AG20443 (cell line): ENCODE measurements at places on chromosomes 2 and 18.

GRCh38 chr2:172329774-172330671 is 97.4 kb upstream of the ITGA6 start:
- DNase-seq, result no peak

DNA sequence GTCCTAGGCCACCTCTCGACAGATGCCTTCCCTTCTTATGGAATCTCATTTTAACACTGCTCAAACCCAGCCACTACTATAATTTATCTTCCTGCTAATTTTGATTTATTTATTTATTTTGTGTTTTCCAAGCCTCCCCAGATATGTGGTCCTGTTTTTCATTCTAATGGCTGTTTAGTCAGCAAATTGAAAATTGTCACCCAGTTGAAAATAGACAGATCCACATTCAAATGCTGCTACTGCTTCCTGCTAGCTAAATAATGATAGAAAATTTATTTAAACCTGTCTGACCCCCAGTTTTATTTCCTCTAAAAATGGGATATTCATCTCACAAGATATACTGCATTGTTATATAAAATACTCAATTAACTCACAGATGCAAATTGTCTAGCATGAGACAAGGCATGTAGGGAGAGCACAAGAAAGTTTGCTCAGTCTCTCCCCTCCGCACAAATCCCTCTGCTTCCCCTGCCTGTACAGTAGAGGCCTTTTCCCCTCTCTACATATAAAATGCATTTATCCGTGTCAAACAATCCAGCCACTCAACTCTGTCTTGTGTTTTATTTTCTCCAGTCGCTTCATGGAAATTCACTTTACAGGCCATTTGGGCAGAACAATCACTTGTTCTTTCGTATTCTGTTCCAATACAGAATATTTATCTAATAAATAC is 389.9 kb downstream of the SOX11 start:
- DNase-seq, result no peak

- no peak for DNase-seq
Measured at GRCh38 chr2:103363639-103364038, 601.8 kb downstream of the TMEM182 start.

DNA sequence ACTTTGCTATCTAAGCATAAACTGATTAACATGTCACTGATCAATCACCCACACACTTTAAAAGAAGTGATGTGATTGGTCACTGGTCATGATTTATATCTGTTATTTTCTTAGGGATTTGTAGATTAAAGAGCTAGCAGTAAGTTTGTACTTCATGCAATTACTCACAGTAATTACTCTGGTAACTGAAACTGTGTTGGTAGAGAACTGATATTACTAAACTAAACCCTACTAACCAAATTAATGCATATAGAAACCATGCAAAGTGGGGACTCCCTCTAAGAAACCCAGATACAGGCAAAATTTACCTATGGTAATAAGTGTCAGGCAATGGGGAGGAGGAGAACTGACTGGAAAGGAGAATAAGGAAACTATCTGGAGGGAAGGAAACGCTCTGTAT is 44.8 kb upstream of the C2orf15 start:
- no peak for DNase-seq

DNA sequence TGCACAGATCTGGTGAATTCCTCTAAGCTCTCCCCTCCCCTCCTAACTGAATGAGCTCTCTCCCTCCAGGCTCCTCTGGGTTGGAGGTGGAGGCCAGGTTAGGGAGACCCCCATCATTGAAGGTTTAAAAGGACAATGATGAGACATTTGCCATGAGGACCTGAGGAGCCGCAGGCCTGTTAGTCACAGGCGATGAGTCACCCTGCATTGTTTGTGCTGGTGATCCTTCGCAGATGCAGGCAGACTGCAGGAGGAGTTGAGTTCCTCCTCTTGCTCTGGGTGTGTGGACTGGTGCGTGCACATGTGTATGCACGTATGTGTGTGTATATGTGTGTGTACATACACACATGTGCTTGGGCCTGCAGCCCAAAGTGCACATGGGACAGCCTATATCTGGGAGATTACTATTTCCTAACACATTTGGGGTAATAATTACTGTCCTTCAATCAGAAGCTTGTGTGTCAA is 42.0 kb downstream of the MCFD2 start:
- DNase-seq, result peak; percentile 90

- no peak for DNase-seq
Measured at GRCh38 chr2:240507060-240507777, 50.6 kb downstream of the ANKMY1 start.

DNA sequence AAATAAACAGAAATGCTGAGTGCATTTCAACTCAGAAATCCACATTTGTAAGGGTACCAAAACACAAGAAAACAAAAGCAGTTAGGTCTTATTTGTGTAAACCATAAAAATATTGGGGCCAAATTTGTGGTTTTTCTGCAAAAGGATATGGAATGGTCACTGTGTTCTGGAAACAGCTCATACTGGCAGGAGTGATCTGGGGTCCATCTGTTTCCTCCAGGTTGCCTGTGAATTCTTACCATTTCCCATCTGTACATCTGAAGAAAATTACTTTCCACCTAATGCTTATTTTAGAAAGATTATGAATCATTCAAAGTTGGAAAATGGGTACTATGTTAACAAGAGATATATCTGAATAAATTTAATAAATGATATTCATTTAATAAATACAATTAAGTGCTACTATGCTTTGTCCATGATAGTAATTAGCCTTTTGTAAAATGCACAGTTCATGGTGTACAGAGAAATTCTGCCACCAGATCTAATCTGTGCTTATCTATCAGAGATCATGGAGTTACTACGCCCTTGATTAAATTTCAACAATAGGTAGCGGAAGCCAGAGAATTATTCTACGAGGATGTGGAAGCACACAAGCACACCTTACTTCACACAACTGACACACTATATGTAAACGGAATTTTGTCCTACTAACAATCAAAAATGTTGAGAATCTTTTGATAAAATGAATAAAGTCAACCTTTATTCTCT is 10.9 kb downstream of the ALS2 start:
- no peak for DNase-seq

DNA sequence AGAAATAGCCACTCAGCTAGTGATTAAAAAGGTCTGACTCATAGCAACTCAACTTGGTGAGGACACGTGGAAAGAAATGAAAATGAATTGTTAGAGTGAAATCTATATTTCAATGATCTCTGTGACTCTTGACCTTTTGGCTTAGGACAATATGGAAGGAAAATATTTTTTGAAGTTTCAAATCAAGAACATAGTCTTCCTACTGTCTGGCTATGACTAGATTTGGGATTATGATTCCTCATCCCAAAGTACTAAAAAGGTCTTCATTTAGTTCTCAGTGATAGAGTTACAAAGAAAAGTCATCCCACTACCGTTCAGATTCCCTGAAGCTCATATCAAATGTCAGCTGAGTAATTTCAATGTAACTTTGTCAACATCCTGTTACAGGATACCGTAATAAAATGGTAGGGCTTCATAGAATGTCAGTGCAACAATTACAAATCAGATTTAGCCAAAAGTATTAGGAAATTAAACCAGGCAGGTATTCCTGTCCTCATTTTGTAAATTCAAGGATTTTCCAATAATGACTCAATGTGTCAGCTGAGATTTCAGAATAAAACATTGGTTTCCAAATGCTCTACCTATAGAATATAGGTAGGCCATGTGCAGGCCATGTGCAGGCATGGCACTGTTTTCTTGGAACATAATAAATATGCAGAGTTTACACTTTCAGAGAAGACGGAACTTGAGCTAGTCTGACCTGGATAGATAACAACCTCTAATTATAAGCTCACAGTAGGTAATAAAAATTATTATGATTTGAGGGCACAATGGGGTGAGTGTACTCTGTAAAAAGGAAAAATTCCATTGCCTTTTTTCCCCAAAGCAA is 36.0 kb downstream of the ANKRD29 start:
- no peak for DNase-seq

- DNase-seq, result peak; percentile 89
Measured at GRCh38 chr18:48607056-48607984, 68.5 kb downstream of the CTIF start.

- no peak for DNase-seq
Measured at GRCh38 chr2:2057125-2057721, 273.9 kb downstream of the MYT1L start.

GRCh38 chr2:3706892-3707291 is 3.5 kb downstream of the DCDC2C start:
- DNase-seq, result no peak

DNA sequence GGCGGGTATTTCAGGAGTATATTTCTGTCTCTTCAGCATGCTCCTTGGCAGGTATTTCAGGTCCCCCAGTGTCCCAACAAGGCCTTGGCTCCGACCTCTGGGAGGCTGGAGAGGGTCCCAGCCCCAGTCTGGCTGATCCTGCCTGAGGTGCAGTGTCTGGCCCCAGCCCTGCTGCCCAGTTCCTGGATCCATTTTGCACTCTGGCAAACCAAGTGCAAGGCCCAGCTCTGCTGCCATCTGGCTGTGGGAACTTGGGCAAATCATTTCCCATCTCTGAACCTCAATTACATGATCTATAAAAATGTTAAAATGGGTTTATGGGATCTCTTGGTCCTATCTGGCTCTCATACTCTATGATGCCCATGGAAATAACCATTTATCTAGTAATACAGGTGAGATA is 63.6 kb downstream of the ZBTB7C start:
- DNase-seq, result peak; percentile 51

DNA sequence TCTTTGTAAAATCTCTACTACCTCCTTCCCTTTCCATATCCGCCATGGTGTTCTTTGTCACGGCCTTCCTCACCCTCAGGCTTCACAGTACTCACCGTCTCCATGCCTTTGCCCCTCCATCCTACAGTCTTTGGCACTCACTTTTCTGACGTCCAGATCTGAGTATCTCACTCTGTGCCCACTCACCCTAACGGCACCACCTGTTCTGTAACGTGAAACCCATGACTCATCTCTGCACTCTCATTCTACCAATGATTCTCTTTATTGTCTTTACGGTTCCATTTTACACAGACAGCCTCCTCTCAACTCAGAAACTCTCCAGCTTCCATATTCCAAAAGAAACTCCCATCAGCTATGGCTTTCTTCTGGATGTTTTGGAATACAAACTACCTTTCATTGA is 56.7 kb downstream of the NETO1 start:
- no peak for DNase-seq

DNA sequence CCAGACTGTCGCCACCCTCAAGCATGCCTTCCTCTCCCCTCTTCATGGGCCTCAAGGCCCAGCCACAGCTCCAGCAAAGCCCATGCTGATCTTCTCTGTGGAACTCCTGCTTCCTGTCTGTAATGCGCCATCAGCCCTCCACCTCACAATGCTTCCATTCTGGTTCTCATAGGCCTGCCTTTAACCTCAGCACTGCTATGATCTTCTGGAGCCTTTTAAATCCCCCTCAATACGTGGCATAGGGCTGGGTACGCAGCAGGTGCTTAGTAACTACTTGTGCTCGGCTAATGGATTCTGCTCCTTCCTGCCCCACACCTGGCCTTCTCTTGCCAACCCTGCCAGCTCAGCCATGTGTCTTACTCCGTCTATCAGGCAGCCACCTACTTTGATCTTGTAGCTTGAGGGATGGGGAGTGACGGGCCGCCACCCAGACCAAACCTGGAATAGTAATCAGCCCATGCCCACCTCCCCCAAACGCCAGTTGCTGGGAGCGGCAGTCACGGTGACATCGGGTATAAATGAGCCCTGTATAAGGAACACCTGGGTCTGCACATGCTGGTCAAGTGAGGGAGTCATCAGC is 106.7 kb upstream of the MCFD2 start:
- DNase-seq, result no peak

DNA sequence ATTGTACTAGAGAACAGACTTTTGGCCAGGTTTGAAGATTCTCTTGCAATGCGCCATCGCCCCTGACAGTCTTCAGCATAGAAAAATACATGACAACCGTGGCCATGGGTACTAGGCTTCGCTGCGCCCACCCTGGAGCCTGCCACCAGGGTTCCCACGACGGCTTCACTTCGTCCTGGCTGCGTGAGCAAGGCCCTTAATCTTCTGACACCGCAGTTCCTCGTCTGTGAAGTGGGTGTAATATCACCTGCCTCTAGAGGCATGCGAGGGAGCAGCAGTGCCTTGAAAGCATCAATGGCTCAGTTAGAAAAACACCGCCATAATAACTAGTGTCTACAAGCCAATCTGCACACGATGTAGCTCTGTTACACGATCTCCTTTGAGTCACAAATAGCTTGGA is 175.2 kb upstream of the HS6ST1 start:
- DNase-seq, result no peak

DNA sequence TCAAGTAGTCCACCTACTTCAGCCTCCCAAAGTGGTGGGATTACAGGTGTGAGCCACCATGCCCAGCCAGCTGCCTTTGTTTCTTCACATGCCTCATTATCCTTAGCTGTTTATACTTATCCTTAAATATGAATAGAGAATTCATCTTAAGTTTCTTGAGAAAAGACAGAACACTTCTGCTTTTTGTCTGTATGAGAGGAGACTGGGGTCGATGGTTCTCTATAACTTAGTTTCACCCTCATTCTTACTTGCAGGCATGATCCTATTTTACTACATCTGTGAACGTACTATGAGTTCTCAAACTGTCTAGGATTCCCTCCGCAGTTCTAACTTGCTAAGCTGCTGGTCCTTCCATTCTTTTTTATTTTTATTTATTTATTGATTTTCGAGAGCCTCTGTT is 20.4 kb downstream of the PPM1B start:
- DNase-seq, result no peak
